ENCODE measurements at places on chromosomes 6 and 20.

DNA sequence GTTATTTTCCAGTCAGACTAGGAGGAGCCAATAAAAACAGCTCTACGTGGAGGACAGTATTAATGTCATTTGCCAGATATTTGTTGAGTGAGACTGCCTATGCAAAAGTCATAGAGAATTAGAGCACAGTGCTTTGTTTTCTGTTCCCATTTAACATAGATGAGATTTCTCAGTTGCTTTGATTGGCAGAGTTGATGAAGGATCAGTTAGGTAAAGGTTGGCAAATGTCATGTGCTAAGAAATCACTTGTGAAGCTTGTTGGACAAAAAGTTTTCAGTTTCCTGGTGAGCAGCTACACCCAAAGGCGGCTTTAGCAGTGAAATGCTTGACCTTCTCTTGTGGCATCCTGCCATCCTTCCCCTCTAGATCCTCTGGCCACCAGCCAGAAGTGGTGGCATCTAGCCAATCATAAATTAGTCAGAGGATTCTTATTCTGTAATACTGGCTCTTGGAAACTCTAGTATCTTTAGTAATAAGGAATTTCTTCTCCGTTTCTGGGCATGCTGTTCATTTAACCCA lies 37.0 kb downstream of the BCKDHB start:
- peak; percentile 29 for DNase-seq

- no peak for DNase-seq
Measured at GRCh38 chr6:43963203-43963602, 164.0 kb downstream of the MRPL14 start.

GRCh38 chr20:44651684-44652423 lies at the start of gene ADA:
ADA (minus strand) TSS chr20:44651699; CDS start chr20:44651607, 92 bp downstream.
- no peak for DNase-seq

GRCh38 chr6:96520171-96521115 lies 1.2 kb upstream of the UFL1 start:
- no peak for DNase-seq

DNA sequence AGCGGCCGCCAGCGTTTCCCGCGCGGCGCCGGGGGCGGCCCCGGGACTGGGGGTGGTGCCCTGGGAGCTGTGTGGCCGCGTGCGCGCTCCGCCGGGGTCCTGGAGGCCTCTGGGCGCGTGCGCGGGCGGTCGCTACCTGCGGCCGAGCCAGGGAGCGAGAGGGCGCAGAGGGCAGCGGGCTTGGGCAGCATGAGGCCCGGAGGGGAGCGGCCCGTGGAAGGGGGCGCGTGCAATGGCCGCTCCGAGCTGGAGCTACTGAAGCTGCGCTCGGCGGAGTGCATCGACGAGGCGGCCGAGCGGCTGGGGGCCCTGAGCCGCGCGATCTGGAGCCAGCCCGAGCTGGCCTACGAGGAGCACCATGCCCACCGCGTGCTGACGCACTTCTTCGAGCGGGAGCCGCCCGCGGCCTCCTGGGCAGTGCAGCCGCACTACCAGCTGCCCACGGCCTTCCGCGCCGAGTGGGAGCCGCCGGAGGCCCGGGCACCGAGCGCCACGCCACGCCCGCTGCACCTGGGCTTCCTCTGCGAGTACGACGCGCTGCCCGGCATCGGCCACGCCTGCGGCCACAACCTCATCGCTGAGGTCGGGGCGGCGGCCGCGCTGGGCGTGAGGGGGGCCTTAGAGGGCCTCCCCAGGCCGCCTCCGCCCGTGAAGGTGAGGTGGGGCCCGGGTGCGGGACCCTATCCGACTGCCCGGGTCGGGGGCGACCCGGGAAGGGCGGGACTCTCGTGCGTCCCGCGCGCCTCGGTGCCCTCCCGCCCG lies at the start of gene PM20D2:
Gene PM20D2, plus strand, starts transcription at position 100 of the 762 bp plus-strand sequence. Its CDS starts 90 bp downstream, at position 190.
- DNase-seq = peak; percentile 58

- no peak for DNase-seq
Measured at GRCh38 chr20:22455259-22455658, 129.1 kb downstream of the FOXA2 start.

DNA sequence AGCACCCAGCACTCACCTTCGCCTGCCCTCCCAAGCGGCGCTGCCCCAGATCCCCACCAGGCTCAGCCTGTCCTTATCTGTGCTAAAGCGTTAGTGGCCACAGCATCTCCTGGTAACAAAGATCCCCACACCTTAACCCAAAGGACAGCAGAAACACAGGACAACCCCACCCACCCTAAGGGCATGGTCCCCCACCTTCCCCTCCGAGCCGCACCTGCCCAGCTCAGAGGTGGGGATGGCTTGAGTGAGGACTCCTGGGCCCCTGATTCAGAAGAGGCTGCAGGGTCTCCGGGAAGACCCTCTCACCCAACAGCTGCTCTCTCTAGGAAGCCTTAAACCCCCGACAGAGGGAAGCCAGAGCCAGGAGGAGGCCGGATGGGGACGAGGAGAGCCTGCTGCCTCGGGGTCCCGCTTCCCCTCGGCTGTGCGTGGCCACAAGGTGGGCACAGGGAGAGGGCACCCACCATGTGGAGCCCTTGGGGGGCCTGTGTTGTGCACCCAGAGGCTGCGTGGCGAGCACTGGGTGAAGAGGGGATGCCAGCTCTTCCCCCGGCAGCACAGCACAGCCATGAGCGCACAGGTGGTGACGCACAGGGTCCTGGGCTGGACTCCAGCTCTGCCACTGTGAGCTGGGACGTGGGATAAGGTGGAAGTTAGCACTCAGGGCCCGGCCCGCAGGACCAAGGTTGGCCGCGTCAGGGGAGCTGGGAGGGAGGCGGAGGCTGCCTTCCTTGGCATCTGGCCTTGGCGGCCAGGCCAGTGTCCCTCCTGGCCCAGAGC lies 31.9 kb upstream of the MRGBP start:
- DNase-seq = no peak

DNA sequence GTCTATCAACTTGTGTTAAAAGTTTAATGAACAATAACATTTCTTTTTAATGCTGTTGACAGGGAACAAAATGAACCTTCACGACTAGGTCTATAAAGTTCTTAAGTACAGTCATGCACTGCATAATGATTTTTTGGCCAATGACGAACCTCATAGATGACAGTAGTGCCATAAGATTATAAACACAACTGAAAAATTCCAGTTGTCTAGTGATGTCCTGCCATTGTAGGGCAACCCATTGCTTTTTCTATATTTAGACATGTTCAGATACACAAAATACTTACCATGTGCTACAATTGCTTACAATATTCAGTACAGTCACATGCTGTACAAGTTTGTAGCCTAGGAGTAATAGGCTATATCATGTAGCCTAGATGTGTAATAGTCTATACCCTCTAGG lies 93.6 kb downstream of the SYNE1 start:
- DNase-seq = no peak

GRCh38 chr20:23461180-23461579 lies 8.5 kb upstream of the CST11 start:
- no peak for DNase-seq

DNA sequence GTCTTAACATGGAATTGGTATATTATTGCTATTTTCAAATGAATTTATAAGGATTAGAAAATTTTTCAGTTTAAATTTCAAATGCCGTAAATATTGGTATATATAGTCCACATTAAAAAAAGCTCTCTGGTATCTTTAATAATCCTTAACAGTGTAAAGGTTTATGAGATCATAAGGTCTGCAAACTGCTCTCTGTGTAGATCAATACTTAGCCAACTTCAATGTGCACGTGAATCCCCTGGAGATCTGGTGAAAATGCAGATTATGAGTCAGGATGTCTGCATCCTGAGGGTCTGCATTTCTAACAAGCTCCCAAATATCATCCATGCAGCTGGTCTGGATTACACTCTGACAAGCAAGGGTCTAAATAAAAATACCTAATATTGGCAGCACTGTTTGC lies 43.5 kb downstream of the LAMA4 start:
- no peak for DNase-seq

GRCh38 chr20:50191065-50191543 lies 474 bp downstream of the CEBPB start:
- peak; percentile 51 for DNase-seq

- no peak for DNase-seq
Measured at GRCh38 chr6:136503303-136504029, 46.8 kb downstream of the MAP7 start.

- peak; percentile 8 for DNase-seq
Measured at GRCh38 chr20:19903168-19903811, 113.9 kb upstream of the NAA20 start.

DNA sequence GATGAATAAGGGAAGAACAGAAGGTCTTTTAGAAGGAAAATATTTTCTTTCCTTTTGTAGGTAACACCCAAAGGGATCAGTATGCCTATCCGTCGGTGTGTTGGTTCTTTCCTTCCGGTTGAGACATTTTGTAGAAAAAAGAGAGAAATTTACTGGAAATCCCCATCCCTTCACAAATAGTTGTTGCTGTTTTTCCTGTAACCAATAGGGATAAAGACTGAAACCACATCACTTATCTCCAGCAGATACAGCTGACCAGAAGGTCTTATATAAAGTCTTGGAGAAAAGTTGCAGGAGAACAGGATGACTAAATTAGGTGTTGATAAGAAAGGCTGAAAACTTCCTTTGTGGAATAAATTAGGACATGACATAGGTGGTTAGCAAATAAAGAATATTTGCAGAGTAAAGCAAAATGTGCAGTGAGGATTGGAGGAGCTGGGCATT lies 14.8 kb upstream of the HLA-DRB1 start:
- DNase-seq = no peak

DNA sequence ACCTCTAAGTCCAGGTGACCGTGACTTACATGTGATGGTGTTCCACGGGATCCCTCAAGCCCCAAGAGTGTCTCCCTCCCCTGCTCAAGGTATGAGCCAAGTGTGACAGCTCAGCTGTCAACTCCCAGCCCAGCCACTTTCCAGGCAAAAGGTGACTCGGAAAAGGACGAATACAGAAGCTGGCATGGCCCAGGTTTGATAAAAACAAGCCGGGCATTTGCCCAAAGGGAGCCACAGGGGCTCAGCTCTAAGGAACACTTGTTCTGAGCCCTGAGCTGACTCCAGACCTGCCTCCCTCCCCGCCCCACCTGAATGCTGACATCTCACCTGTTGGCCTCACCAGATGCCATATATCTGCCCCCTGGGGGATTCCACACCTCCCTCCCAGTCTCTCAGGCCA lies 43.0 kb upstream of the BPIFA2 start:
- no peak for DNase-seq

- DNase-seq = no peak
Measured at GRCh38 chr20:41005361-41005729, 23.3 kb upstream of the TOP1 start.

- DNase-seq = no peak
Measured at GRCh38 chr6:15301179-15302006, 55.5 kb downstream of the JARID2 start.
